LHCN-M2 (cell line): ENCODE measurements at places on chromosomes 3 and 15. TPM values are rescaled to one million over a fixed set of nuclear protein-coding genes. Genes with fewer than 3 reads are reported as not detected.

DNA sequence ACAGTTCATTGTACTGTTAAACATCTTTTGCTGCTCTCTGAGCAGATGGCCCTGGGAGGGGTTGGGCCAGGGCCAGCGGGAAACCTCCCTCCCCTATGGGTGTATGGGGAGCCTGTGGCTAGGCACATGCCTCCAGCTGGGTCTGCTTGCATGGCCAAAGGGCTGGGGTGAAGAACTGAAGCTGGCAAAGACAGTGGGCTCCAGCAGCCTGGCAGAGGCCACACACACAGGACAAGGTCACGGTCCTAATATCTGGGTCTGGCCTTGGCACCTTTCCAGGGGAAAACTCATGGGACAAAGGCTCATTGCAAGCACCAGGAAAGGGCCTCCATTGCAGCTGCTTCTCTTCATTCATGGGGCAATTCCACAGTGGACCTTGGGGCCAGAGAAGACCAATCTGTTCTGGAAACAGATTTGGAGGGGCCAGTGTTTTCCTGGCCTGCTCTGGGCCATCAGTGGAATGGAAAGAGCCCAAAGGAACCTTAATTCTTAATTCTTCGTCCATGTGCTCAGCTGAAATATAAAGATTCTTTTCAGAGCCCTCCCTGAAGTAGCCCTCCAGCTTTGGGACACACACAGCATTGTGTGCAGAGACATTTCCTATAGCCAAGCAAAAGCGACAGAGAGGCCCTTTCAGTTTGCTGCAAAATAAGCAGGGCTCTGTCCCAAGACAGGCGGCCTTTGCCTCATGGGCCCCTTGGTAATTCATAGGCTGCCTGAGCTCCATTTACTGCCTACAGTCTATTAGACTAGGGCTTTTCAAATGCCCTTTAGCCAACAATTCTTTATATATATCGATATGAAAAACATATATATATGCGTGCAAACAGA, 11.3 kb upstream of the LIMD1 start:
- DNase-seq = peak; percentile 59

DNA sequence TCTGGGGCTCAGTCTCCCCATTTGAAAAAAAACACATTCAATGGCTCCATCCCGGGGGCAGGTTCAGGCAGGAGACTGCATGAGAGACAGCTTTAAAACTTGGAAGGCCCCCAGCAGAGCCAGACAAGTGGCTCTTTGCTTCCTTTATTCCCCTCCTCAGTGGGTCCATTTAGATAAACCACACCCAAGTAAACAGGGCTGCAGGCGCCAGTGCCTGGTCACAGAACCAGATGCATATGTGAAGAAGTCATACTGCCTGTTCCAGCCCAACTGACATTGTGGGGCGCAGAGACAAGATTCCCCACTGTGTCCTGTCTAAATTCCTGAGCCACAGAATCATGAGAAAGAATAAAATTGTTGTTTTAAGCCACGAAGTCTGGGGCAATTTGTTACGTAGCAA, 9.0 kb downstream of the FBN1 start:
- no peak for DNase-seq

AP3B2 gene
- total RNA-seq = 0.40 and 0.45 TPM in 2 replicates

DNA sequence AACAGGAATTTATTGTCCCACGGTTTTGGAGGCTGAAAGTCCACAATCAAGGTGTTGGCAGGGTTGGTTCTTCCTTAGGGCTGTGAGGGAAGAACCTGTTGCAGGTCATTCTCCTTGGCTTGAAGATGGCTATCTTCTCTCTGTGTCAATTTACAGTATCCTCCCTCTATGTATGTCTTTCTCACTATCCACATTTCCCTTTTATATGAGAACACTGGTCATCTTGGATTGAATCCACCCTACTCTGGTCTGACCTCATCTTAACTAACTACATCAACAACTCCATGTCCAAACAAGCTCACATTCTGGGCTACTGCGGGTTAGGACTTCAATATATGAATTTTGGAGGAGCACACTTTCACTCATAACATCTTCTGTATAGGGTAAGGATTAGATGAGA, 61.9 kb downstream of the CLDN1 start:
- DNase-seq = no peak

DNA sequence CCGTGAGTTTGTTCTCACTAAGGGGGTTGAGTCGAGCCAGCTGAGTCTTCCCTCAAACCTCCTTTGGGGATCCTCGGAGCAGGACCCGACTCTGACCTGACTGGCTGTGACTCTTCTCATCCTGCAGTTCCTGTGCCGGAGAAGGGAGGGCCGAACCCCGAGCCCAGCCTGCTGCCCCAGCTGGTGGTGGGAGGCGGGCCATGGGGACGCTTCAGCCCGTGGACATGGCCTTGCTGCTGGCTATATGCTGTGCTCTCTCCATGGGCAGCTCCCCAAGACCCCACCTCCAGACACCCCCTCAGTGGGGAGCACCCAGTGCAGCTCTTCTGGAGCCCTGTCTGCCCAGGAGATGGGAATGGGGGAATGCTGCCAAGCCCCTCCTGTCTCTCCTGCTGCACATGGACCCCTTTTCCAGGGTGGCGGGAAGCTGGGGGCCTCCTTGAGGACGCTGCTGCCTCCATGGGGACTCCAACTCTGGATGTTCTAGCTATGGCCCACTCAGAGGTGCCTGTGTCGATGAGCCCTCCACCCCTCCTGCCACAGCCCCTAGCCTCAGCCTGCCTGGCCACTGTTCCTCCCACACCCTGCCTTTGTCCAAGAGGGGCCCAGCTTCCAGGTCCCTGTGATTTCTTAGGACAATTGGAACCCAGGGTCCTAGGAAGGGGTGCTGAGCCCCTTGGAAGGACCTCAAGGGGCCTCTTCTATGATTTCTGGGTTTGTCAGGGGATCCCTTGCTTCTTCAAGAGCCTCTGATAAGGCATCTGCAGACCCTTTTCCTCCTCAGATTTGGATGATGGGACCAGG, 12.8 kb downstream of the C15orf39 start:
- no peak for DNase-seq

ISY1 gene
- 26.9 TPM in 2 replicates for total RNA-seq
